ENCODE measurements at places on chromosomes 7 and 10. TPM values are rescaled to one million over a fixed set of nuclear protein-coding genes. Genes with fewer than 3 reads are reported as not detected.

- DNase-seq, result no peak
Observed at GRCh38 chr10:1687190-1687589, 50.1 kb downstream of the ADARB2 start.

ZNF394 gene
- 14.0 TPM for polyA plus RNA-seq

GRCh38 chr7:158348446-158348845 lies 239.2 kb downstream of the PTPRN2 start:
- DNase-seq, result no peak

DNA sequence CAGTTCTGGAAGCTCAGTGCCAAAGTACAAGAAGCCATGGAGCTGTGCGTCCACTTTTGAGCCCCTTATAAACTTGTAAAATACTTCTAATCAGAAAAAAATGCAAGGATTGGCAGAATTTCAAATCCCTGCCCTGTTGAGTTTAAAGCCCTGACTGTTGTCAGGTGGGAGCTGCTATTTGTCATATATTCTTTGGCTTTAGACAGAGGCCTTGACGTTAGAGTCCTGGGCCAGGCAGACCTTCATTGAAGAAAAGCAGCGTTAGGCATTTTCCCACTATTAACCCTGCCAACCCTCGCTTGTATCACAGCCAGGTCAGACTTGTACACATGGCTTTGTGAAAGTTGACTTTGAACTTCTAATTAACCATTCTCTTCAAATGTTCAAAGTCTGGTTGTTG lies 155.4 kb downstream of the TWIST1 start:
- no peak for DNase-seq

DNA sequence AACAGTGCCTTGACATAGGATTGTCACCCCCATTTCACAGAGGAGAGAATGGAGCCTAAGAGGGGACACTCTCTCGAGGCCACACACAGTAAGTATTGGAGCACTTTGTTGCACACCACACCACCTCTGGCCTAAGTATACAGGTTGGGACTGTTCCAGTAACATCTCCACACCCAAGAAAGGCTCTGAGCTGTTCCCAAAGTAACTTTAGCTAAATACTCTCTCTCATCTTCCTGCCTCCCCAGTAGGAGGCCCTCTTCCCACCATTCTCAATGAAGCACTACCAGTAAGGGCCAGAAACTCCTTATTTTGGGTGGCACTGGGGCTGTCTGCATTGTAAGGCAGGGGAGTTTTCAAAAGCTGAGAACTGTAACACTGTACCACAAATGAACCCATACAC lies 189.5 kb downstream of the ZNF438 start:
- no peak for DNase-seq

GPR22 gene
- 0.26 TPM for polyA plus RNA-seq

C10orf62 gene
- 0.27 TPM for polyA plus RNA-seq

MET gene
- polyA plus RNA-seq, result 48.3 TPM

DNA sequence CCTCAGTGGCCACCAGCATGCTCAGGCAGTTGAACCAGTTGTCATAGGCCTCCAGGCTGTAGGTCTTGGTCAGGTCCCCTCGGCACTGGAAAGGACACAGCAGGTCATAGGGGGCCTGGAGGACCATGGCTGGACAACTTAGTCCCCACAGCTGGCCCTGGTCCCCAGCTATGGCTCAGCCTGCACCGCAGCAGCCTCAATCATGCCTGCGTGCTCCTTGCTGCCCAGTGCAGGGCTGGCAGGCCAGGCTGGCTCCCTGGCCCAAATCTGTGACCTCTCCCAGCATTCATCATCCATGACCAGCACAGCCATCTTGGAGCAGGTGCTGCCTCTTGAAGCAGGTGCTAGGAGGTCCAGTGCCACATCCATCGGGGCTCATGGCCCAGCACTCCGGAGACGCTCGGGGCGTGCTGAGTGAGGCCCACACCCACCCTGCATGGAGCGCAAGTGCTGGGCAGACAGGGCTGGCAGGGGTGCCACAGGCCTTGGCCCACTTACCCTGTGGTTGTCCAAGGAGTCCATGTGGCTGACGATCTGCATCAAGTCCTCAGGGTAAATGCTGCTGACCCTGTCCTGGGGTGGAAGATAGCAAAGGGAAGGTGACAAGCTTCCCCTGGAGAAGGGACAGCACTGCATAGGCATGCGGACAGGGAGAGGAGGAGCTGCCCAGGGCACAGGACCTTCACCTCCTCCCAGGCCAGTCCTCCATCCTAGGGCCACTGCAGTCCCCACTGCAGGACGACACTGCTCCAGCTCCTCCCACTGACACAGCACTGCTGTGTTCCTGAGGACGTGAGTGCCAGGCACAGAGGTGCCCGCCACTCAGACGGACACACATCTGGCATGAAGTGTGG lies 61.7 kb downstream of the CSGALNACT2 start:
- no peak for DNase-seq

GRCh38 chr10:84138478-84139125 lies 707 bp upstream of the GHITM start:
- no peak for DNase-seq

- DNase-seq, result peak; percentile 26
Observed at GRCh38 chr10:34808801-34809745, 6.0 kb downstream of the PARD3 start.

DNA sequence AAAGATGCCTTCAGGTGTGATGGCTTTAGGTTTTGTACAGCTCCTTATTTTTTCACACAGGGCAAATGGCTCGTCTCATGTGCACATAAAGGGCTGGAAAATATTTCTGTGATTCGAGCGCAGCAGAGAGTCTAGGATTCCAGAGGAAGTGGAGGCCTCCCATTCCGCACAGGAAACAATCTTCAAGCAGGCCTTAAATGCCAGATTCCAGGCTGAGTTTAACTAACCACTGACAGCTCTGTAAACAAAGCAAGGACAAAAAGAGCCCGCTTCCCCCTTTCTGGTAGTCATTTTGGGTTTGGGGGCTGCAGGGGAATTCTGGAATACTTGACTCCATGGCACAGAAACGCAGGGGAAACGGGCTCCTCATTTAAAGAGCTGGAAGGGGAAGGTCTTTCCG lies 87.2 kb downstream of the CALD1 start:
- DNase-seq, result peak; percentile 59

DNA sequence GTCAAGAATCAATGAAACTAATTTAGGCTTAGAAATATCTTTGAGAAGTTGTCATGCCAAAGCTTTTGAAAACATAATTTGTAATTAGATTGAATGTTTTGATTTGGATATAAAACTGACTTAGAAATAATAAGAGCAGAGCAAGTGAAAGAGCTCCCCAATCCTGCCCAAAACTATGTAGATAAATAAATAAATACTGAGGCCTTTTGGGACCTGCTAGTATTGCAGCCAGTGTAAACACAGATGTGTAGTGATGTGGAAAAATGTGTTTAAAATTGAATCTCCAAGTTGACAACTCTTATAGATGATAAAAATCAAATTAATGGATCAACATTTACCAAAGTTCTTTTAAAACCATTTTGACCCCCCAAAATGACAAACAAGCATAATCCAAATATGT lies 896.1 kb downstream of the CNTNAP2 start:
- no peak for DNase-seq

DNA sequence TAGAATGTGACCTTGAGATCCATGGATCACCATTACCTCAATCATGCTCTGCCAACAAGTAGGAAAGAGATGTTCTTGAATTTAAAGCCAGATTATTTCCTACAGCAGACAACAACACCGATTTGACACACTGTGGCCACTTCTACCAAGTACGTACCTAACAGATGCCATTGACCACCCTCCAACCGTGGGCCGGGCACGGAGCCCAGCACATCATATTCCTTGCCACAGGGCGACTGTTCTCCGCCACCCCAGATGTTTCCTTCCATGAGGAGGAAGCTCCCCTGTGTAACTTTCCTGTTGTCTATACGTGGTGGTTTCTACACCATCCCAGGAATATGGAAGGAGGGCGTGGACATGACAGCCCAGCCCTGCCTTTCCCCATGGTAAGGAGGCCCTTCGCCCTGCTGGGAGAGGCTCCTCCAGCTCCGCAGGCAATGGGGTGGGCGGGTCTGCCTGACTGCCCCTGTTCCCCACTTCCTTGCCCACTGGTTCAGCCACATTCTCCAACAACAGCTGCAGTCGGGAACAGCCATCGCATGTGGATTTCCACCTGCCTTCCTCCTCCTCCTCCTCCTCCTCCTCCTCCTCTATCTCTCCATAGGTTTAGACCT lies 7.2 kb downstream of the CHST15 start:
- DNase-seq, result no peak

GRCh38 chr10:103551619-103552602 lies 58.4 kb downstream of the NEURL1 start:
- no peak for DNase-seq

DNA sequence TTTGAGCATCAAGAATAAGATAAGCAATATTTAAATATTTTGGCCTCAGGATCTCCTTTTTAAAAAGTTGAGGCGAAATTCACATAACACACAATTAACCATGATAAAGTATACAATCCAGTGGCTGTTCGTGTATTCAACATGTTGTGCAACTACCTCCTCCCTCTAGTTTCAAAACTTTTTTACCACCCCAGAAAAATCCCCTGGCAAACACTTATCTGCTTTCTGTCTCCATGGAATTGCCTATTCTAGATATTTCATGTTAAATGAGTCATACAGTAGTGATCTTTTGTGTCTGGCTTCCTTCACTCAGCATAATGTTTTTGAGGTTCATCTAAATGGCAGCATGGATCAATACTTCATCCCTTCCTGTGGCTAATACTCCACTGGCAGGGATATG lies 31.8 kb upstream of the IL15RA start:
- DNase-seq, result no peak
